ENCODE measurements at places on chromosomes 3 and 15.
A peak's percentile ranks its signal among the peaks of the same experiment; 100 is the strongest.

- no peak for DNase-seq
Observed at GRCh38 chr3:107986505-107986904, 104.3 kb downstream of the CD47 start.

- no peak for DNase-seq
Observed at GRCh38 chr3:160804762-160805161, 48.7 kb downstream of the PPM1L start.

DNA sequence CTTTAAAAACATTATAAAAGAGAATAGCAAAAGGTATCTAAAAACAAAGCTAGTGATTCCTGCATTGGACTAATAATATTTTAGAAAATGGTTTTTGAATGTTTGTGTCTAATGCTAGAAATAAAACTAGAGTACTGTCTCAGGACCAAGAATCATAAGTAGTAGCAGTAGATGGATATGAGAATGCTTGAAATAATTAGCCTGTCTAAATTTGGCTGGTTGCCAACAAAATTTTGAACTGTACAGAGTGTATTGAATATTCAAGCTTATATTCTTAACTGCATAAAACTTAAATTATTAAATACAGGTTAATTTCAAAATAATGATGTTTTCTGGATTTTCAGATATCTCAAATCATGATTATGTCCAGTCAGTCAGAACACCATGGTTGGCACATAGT lies 14.0 kb downstream of the ABHD5 start:
- no peak for DNase-seq

DNA sequence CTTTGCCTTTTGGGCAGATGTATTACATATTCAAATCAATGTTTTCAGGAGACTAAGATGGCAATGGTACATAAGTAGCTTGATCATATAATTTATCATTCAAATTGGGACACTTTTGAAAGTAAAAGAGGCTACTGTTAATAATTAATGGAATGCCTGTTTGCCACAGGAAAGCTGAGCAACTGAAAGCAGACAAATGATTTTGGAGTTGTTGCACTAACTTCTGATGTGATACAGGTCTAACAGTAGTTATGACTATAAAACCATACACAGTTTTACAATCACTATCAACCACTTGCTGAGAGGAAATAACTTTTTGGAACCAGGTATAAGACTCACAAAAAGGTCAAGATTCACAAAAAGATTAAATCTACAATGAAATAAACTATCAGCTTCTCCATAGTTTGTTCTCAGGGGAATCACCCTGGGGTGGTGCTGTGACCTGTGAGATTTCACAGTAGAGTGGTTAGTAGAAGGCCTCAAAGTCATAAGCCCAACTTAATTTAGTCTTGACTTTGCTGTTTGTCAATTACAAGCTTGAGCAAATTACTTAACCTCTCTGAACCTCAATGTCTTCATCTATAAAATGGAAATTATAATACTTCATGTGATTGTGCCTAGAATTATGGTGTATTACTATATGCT lies 42.7 kb downstream of the HHLA2 start:
- no peak for DNase-seq

DNA sequence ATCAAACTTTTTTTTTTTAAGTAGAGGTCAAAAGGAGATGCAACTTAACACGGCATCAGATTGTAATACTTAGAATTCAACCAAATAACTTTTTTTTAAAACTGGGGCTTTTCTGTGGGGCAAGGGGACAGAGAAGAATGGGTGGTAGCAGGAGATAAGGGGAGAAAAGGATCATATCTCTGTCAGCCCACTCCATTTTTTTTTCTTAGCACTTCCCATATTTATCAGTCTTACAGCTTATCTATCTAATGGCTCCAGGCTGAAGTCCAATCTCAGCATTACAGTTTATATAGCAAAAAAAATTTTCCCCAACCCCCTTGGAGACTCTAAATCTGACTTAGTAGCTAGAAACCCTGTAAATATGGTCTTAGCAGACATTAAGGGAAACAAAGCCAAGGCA lies 69.3 kb downstream of the PIK3R4 start:
- DNase-seq = no peak

DNA sequence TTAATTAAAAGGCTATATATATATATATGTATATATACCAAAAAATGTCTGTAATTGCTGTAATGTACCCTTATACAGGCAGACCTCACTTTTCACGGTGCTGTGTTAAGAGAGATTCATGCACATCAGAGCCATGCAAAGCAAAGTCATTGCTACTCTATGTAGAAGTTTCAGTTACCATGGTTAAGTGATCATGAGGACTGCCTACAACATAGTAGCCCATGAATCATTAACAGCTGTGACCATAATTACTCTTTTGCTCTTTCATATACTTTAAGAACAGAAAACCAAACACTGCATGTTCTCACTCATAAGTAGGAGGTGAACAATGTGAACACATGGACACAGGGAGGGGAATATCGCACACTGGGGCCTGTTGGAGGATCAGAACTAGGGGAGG lies 225.3 kb upstream of the EPHA3 start:
- no peak for DNase-seq

DNA sequence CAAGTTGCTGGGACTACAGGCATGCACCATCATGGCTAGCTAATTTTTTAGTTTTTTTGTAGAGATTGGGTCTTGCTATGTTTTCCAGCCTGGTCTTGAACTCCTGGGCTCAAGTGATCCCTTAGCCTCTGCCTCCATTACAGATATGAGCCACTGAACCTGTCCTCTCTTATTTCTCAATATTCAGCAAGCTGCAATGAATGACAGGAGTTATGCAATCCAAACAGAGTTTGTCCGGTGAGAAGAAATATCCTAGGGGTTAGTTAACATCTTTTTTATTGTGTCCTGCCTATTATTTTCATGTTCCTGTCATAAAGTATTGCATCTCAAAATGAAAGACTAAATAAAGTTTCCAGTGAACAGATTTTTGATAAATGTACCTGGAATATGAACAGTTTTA lies 1161.4 kb downstream of the OTOL1 start:
- DNase-seq = no peak

DNA sequence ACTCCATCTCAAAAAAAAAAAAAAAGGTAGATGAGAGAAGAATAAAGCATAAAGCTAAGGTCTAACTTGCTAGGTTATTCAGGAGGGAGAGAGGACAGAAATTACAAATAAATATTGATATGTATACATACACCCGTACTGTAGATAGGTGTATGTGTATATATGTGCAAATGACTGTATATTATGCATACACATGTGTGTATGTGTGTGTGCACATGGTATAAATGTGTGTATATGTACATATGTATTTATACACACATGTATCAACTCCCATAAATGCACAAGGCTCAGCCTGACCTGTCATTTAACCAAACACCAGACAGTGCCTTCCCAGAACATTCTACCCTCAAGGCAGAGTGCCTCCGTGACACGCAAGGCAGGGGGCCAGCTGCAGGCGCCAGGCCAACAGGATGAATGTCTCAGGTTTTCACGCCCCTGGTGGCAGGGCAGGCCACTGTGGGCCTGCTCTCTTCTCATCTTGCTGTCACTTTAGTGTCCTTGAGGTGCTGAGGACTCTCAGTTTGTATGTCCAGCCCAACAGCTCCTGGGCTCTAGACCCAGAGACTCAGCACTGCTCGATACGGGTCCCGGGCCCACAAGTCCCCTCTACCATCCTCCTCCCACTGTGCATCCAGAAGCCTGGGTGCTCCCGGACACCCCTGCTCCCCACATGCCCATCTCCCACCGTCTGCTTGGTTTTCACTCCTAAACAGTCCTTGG lies 40.4 kb downstream of the TM2D3 start:
- DNase-seq = no peak

- peak; percentile 77 for DNase-seq
Observed at GRCh38 chr15:40280260-40281056, 2.4 kb downstream of the ANKRD63 start.

DNA sequence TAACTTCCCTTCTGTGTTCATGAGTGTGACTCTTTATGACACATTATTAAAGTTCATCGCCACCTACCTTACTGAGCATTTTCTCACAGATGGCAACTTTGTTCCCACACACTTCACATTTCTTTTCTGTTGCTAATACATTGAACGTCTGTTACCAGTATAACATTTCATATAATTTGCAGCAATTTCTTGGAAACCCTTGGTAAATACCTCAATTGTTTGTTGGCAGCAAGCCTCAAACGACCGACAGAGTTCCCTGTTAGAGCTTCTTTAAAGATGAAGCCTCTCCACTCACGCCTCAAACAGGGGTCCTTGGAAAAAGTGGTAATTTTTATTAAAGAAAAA lies 3.2 kb upstream of the CHSY1 start:
- peak; percentile 4 for DNase-seq

GRCh38 chr15:25401501-25401900 lies 37.3 kb downstream of the UBE3A start:
- DNase-seq = no peak

GRCh38 chr15:48631176-48631770 lies 14.2 kb downstream of the FBN1 start:
- DNase-seq = peak; percentile 53

DNA sequence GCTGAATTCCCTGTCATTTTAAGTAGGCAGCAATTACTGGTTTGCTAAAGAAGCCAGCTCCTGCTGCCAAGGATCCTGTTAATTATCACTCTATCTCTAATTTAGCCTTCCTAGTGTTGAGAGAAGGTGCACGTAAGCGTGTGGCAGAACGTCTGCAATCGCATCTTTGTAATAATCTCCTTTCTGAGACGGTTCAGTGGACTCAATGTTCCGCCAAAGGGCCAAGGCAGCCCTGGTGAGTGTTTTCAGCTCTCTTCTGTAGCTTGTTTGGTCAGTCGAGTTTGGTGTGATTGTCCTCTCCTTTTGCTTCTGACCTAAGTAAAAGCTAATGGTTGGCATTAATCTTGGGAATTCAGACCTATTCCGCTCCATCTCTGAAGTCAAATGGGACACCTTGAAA lies 24.2 kb downstream of the MITF start:
- no peak for DNase-seq

- peak; percentile 79 for DNase-seq
Observed at GRCh38 chr3:195889870-195890295, 18.5 kb downstream of the TNK2 start.

DNA sequence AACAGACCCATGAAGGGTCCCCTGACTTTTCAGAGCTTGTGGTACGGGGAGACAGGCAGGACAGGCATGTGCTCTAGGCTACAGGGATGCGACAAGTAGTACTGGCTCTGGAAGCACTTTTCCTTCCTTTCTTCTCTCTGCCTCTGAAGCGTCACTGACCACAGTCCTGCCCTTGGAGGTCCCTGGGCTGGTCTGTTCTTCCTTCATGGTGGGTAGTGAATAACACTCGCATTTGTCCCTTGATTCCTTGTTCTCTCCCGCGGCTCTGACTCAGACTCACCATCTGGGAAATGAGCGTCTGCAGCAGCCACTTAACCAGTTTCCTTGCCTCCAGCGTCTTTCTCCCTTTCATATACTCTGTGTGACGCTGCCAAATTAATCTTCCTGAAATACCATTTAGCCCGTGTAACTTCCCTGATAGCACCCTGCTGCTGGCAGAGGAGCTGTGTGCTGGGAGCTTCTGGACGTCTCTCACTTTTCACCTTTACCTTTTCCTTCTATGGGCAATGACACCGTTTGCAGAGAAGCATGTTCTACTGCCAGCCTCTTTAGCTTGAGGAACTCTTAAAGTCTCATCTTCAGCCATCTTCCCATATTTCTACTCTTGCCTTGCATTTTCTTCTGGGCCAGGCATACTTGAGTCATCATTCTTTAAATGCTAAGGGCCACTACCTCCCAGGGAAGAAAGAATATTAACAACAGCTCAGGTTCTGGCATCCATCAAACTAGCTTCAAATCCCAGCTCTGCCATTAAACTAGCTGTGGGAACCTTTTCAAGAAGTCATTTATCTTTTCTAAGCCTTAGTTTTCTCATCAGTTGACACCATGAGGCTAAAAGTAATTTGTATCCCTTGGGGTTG lies 33.6 kb downstream of the TMEM45A start:
- DNase-seq = peak; percentile 52

GRCh38 chr3:42507761-42508335 lies 5.4 kb downstream of the VIPR1 start:
- peak; percentile 30 for DNase-seq

DNA sequence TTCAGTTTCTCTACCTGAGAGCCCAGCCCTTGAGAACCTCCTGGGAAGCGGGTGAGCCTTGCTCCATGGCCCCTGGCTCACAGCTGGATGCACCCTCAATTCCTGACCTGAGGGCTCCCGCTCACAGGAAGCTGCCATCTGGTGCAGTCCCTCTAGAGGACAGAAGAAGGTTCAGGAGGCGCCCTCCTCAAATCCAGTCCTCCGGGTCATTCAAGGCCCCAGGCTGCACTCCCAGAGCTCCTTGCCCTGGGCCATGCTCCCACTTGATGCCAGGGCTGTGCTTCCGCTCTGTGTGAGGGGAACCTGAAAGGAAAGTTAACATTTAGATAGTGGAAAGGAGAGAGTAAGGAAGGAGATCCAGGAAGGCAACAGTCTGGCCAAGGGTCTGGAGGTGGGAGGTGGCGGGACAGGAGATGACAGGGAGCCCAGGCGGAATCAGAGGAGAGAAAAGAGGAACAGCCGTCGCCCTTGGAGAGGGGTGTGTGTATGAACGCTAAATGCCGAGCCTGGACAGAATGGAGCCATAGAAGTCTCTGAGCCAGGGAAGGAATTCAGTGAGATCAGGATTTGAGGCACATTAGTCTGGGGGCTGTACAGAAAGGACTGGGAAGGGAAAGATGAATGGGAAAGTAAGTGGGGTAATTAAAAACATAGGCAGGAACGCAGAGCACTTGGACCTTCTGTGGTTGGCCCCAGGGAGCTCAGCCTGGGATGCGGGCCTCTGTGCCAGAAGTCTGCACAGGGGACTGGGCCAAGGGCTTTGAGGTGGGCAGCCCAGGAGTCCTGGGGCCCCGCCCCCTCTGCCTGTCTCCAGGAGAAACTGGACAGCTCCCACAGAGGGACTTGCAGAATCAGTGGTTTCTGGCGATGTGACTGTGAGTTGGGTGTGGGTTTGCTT lies 26.1 kb downstream of the TBC1D21 start:
- peak; percentile 68 for DNase-seq

GRCh38 chr15:41873711-41874110 lies 20.1 kb downstream of the SPTBN5 start:
- DNase-seq = no peak

- no peak for DNase-seq
Observed at GRCh38 chr3:137110392-137110996, 152.7 kb downstream of the IL20RB start.

DNA sequence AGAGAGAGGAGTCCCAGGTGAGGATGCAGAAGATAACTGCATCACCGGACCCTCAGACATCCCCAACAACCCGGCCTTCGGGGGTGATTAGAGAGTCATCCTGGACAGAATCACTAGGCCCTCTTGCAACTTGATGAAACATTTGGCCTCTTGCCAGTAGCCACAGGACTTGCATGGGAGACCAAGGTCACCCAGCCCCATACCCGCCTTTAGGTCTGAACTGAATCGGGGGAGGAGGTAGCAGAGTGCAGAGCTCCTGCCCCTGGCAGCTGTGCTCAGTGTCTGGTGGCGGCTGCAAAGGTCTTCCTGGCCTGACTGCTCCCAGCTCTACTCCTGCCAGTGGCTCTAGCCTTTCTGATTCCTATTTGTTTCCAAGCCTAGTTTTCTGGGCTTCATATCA lies 12.4 kb downstream of the PIF1 start:
- no peak for DNase-seq

- DNase-seq = peak; percentile 58
Observed at GRCh38 chr3:160707187-160707794, 30.3 kb downstream of the ARL14 start.

All from endodermal cell (in vitro differentiated cells).